GM19239 (cell line): ENCODE measurements at places on chromosomes 6 and 20.

GRCh38 chr20:17024513-17025119, 202.2 kb upstream of the PCSK2 start:
- no peak for DNase-seq

DNA sequence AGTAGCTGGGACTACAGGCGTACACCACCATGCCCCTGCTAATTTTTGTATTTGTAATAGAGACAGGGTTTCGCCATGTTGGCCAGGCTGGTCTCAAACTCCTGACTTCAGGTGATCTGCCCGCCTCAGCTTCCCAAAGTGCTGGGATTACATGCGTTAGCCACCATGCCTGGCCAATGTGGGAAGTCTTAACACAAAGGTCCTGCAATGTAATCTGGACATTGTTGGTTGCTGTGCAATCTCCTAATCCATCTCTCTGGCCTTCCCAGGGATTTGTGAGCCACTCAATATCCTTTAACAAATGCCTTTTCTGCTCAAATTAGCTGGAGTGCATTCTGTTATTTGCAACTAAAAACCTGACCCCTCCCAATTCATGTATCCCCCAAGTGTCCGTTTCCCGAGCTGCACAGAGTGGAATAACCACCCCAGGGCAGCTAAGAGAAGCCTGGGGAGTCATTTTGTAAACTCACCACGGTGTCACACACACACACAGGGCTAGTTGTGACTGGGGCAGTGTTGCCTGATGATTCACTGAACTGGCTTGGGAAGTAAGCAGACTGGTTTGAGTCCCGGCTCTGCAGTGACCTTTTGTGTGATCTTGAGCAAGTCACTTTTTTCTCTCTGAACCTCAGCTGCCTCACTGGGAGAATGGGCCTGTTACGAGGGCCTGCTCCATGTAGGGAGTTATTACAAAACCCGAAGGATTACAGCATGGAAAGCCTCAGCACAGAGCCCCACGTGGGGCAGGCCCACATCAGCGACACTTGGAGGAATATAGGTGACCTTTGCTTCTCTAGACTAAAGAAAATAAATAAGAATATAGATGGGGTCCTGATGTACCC, 152.3 kb downstream of the ZMYND8 start:
- DNase-seq = no peak

DNA sequence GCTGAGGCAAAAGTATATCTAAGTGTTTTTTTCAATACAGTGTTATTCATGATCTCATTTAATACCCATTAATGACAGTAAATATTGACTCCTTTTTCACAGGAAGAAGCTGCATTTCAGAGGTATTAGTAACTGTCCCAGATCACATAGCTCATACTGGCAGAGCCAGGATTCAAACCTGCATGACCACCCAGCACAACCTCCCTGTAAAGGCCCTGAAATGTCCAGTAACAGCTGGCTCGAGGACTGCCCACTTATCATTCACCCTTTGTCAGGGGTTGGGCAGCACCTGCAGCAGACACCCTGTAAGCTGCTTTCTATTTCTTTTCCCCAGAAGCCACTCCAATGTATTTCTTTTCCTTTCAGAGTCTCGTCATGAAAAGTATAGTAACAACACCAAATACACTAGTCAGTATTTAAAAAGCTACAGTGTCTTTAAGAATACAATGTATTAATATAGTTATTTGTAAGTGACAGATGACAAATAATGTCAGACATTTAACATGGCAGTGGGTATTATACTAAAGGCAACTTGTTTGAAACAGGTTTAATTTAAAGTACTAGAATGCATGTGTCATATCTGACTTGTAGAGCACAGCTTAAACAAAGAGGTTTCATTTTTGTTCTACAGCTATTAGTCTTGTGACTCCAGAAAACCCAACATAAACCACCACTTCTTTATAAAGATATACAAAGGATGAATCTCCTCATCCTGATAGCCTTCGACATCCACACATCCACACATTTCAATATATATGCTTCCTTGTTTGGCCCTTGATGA, 841.6 kb upstream of the GJE1 start:
- no peak for DNase-seq

DNA sequence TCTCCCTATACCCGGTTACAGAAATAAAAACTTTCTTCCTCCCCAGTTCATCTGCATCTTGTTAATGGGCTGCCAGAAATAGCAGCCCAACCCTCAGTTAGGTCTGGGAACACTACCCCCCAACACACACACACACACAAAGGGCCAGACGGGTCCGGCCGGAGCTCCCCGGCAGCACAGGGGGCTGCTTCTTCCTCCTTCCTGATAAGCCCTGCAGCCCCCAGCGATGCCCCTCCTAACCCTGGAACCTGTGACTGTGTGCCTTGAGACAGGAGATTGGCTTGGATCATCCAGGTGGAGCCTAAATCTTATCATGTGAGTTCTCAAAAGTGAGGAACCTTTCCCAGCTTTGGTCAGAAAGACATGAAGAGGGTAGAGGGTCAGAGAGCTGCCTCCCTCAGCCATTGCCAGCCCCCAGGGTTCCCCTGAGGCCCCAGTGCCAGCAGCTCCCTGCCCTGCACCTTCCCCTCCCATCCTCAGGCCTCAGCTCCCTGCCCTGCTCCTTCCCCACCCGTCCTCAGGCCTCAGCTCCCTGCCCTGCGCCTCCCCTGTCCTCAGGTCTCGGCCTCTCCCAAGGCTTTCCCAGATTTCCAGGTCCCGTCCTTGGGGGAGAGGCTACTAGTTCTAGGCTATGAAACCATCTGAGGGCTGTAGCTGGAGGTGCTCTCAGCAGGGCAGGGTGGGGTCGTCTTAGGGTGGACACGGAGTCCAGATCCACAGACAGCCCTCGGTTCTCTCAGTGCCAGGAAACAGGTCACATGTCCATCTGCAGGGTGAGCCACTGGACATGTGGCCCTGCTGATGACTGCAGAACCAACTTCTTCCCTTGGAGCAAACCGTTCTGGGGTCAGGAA, 34.5 kb upstream of the CST7 start:
- DNase-seq = no peak

DNA sequence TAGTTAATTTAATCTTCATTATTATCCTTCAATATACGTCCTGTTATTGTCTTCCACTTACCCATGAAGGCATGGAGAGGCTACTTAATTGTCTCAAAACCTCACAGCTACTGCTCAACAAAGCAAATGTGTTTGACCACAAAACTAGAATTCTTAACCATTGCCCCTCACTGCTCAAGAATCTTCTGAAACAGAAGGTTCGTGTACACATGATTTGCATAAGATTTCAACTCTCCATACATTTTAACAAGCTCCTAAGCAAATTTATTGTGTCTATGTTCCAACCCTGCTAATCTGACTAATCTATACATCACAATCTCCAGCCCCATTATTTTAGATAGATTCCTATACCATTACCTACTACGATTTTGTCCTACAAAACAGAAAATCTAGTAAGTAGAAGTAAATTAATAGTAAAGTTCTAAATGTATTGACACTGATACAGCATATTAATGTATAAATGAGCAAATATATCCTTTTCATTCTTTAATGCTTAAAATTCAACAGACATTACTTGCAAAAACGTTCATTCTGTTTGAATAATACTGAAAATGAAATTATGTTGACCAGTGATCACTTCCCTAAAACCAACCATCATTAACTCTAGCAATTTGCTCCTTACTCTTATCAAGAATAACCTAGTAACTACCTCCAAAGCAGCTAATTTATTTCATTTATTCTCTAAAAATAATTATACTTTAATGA, 89.7 kb upstream of the RNF217 start:
- no peak for DNase-seq

DNA sequence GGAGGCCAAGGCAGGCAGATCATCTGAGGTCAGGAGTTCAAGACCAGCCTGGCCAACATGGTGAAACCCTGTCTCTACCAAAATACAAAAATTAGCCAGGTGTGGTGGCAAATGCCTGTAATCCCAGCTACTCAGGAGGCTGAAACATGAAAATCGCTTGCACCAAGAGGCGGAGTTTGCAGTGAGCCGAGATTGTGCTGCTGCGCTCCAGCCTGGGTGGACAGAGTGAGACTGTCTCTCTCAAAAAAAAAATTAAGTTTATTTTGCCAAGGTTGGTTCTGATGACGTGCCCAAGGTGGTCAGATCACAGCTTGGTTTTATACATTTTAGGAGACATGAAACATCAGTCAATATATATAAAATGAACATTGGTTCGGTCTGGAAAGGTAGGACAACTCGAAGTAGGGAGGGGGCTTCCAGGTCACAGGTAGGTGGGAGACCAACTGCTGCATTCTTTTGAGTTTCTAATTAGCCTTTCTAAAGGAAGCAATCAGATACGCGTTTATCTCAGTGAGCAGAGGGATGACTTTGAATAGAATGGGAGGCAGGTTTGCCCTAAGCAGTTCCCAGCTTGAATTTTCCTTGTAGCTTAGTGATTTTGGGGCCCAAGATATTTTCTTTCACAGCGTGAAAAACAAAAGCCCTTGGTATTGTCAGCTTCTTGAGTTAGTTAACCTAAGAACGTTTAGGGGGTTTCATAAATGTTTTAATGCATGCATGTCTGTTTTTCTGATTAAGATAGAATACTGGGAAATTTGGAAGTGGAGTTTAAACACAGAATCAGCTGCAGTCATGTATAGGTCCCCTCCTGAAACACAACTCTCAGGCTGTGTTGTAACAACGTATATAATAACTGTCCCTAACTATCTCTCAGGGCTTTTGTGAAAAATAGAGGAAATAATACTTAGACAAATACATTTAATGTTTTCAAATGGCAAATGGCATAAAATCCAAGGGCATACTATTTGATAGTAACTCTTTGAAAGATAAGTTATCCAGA, 16.7 kb downstream of the ACOT13 start:
- no peak for DNase-seq

GRCh38 chr20:2335096-2335870, 39.5 kb downstream of the TGM3 start:
- no peak for DNase-seq

- no peak for DNase-seq
These were observed 8.7 kb downstream of the PLCG1 start for GRCh38 chr20:41145821-41146620.
